ENCODE measurements at places on chromosomes 4 and X.

DNA sequence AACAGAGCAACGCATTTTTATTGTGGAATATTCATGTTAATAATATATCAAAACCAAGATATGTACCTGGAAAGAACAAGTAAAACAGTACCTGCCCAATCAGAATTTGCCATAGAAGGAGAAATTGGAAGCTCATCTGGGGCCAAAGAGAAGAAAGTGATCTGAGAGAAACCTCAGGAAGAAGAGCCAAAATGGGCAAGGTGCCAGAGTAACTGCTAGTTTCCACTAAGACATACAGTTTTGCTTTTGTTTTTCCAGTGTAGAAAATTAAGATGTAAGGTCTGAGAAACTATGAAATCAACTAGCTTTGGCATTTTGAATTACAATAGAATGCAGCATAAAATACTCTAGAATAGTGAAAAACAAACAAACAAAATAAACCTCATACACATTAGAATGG lies 2201.2 kb downstream of the ARAP2 start:
- no peak for DNase-seq

DNA sequence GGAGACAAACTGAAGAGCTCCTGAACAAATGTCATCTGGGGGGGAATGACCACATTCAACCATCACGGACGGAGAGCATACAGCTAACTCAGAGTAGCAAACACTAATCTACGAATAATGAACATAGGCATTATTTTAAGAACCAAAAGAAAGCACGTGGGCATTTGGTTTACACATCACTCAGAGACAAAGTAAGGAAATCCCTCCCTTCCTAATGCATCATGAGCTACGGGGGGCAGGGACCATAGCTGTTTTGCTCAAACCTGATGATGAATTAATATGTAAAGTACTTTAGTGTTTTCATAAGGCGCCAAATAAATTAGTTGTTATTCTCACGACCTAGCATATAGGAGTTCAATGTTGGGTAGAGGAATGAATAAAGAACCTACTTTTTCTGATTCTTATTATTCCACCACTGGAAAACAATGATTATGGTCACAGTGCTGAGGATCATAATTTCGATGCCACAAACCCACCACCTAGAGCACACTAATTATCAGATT lies 11.7 kb upstream of the TMEM156 start:
- DNase-seq = peak; percentile 28

GRCh38 chrX:29724316-29724715 lies 491.0 kb upstream of the MAGEB2 start:
- DNase-seq = no peak

GRCh38 chr4:21888195-21888976 lies 60.2 kb downstream of the KCNIP4 start:
- DNase-seq = peak; percentile 93

- no peak for DNase-seq
Measured at GRCh38 chrX:29952016-29952415, 263.3 kb upstream of the MAGEB2 start.

GRCh38 chrX:13968198-13968597 lies 61.5 kb downstream of the GEMIN8 start:
- no peak for DNase-seq

- no peak for DNase-seq
Measured at GRCh38 chr4:184689681-184690080, 40.1 kb downstream of the PRIMPOL start.

DNA sequence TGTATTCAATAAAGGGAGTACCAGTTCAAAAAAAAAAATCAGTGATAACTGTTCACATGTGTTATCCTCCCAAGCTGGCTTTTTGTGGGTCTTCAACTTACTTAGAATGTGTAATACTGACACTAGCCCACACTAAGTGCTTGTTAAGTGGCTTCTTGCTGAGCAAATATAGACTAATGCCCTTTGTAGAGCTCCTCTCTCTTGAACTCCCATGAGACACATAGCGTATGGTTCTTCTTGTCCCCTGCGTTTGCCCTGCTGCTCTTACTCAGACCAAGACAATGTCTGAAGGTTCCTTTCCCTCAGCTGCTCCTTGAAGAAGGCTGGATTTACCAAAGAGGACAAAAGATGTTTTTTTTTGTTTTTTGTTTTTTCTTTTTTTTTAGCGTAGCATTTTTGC lies 110.9 kb downstream of the FRAS1 start:
- no peak for DNase-seq

DNA sequence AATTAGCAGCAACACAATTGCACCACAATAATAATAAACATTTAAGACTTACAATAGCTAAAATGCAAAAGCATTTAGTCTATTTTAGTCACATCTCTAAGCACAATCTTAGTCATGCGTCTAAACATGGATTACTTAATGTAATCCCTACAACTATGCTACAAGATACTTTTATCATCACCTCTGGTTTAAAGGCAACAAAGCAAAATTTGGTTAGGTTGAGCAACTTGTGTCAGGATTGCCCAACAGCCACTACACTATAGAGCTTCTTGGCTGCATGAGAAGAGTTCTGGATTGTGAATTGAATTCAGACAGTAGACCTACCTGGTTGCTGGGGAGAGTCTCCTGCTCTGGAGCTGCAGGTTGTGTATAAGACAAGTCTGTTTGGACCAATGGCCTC lies 146.5 kb upstream of the PUDP start:
- no peak for DNase-seq

DNA sequence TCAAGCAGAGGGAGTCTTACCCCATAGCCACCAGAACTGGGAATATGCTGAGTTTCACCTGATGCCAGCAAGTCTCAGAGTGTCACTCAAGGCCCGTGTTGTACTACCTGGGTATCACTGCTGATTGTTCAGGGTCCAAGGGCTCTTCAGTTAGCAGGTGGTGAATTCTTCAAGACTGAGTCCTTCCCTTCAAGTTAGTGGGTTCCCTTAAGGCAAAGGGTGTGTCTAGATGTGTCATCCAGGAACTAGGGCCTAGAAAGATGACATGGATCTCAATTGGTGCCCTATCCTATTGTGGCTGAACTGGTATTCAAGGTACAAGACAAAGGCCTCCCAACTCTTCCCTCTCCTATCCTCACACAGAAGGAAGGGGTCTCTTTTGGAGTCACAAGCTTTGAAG lies 159.9 kb upstream of the DIPK2B start:
- no peak for DNase-seq

DNA sequence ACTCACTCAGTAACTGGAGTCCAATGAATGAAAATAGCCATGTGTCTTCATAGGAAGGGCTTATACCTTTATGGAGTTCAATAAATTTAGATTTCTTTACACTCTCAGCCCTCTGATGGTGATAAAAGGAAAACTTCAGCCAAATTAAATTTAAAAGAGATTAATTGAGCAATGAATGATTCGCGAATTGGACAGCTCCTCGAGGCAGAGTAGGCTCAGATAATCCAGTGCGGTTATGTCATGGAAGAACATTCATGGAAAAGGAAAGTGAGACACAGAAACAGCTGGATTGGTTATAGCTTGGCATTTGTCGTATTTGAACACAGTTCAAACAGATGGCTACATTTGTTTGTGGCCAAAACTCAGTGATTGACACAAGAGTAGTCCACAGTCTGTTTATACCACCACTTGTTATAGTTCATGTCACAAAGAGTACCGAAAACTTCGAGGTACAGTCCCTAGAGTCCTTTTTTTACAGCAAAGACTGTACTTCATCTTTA lies 54.6 kb upstream of the TACR3 start:
- no peak for DNase-seq
